Mammary epithelial cell (primary cell): ENCODE measurements at places on chromosomes 4 and X.

- no peak for DNase-seq
These were observed 282.0 kb downstream of the ARHGAP24 start for GRCh38 chr4:85756938-85757337.

GRCh38 chr4:10703766-10704429 is 19.3 kb upstream of the CLNK start:
- no peak for DNase-seq

DNA sequence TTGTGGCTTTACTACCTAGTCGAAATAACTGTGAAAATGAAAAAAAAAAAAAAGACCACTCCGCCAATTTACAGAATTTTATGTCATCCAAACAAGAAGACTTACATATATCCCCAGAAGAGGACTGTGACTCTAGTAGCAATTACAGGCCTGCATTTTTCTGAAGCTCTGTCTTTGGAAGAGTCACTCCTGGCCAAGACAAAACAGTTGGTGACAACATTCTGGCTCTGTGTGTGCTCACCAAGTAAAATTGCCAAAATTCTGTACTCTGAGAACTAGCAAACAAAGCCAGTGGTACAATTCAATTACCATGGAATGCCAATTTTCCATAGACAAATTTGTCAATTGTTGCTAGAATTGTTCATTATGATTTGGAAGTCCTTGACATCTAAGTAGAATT is 311.1 kb downstream of the PDGFC start:
- no peak for DNase-seq

GRCh38 chr4:53943345-53944085 is 120.9 kb downstream of the CHIC2 start:
- peak; percentile 93 for DNase-seq

DNA sequence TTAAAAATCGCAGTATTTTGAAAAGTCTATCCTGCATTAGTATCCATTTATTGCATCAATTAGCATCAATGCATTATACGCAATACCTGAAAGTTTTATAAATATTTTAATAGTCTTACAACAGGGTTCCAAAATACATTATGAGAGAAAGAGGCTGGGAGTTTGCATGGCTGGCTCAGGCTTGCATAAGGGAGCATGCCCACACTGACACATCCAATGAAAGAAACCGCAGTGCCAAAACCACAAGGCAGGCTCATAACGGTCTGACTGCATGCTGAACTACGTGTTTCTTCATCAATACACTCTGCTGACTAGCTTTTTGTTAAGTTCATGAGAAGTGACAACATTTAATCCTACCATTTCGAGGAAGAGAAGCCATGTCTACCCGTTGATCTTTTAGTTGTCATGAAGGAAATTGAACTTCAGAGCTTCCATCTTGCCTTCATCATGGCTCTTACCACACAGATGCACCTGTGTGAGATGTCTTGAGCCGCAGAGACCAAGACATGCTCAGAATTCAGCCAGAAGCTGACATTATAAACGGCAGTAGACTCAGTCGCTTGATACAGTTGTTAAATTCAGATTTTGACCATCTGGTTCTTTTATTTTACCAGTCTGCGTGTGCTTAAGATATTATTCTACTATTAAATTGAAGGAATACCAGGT is 168.8 kb upstream of the FRG1 start:
- DNase-seq = peak; percentile 31

DNA sequence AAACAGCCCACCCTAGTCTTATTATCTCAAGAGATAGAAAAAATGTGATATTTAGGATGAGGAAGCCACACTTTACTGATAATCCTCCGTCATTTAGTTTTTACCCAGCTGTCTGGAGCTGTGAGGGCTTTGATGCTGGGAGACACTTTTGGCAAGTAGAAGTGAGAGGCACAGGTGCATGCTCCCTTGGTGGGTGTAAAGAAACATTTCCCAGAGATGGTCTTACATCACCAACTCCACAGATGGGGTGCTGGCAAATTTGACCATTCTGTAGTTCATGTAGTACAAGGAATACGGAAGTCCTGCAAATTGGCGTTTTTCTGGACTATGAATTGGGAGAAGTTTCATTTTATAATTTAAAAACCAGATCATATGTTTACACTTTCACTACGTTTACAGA is 28.5 kb downstream of the TRIM61 start:
- no peak for DNase-seq

DNA sequence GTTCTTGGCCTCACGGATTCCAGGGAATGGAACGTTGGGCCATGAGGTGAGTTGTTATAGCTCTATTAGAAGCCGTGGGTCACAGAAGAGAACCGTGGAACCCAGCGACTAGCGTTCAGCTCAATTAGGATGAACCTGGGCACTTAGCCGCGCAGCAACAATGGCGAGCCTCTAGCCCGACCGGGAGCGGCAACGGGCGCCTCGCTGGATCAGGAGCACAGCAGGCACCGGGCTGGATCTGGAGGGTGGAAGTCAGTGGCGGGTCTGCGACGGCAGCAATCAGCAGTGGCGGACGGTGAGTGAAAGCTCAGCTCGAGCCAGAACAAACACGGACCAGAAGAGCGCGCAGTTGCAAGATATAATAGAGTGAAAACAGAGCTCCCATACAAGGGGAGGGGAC is 34.2 kb downstream of the AGA start:
- DNase-seq = no peak

DNA sequence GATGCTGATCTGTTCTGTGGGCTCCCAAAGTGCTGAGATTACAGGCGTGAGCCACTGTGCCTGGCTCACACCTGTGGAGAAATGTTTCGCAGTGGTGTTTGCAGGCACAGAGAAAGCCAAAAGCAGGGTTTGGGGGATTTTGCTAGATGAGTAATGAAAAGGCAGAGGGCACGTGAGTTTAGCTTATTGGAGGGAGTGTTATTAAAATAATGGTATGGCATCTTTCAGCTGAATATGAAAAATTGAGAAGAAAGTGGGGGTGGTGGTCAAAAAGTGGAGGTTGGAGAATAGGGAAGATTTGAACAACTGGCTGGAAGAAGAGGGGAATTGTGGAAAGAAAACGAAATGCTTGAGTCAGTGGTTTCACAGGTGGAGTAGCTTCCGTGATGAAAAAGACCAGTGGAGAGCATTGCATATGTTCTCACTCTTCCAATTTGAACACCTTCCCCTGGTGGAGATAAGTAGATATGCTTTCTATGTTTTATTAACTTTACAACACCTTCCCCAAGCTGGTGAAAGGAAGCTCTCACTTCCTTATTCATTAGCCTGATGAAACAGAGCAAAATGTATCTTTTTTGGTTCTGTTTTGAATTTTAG is 1.1 kb upstream of the CHST7 start:
- no peak for DNase-seq

GRCh38 chr4:6309777-6310176 is 40.1 kb downstream of the WFS1 start:
- no peak for DNase-seq

DNA sequence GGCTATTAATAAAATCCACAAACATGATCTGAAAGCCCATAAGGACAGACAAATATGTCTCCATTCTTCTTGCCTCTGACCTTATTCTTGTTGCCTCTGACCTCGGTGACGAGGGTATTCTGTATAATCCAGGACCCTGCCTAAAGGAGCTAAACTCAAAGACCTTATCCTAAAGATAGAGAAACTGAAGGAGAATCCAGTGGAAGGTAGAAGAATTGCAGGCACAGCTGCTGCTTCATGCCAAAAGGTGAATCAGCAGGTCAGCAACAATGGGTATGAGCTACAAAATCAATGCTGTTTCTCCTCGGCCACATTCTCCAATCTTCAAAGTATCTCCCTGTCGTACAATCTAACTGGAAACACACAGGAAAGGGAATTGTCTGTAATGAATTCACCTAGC is 71.4 kb downstream of the INTS6L start:
- no peak for DNase-seq
